ENCODE measurements at places on chromosomes 12 and 14.

- DNase-seq, result no peak
Observed at GRCh38 chr12:2486796-2487195, 308.0 kb upstream of the FKBP4 start.

DNA sequence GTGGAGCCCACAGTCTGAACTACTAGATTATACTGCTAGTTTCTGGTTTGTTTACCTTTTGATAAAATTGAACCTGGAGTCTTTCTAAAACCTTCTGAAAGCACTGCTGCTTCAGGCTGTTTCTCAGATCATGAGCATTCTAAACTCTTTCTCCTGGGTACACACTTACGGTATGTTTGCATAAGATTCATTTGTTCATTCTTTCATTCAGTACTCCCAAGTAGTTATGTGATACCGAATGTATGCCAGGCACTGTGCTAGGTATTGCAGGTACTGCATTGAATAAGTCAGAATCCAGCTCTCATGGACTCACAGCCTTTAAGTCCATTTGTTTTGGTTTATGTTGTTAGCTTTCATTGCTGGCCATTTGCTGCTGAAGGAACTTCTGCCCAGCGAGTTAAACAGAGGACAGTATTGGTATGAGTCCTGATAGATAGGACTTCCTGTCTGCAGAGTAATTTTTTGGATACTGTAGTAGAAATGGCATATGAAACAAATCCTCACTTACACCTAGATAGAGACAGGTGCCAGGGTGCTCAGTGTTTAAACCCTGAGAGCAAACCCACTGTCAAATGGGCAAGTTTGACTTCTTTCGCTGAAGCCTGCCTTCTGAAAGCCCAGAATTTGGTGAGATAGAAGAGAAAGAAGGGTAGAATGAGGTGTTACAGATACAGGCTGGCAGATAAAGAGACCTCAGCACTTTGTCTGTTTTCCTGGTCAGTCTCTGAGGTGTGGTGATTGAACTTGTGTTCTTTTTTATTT is 2.1 kb downstream of the SUSD6 start:
- DNase-seq, result no peak

DNA sequence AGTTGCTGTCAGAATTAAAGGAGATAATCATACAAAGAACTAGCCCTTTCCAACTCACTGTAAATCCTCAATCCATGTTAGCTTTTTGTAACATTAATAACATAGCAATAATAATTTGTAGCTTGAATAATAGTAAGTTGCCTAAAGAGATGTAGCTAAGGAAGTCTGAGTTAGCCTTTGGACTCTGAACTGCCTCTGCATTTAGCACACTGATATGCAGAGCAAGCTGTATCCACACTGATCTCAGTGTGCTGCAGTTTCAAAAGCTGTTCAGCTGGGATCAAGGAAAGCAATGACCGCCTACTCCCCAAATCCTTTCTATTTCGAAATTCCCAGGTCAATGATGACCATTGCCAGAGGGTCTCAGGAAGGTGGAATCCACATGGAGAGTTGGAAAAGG is 99.3 kb upstream of the IFNG-AS1 start:
- DNase-seq, result no peak

DNA sequence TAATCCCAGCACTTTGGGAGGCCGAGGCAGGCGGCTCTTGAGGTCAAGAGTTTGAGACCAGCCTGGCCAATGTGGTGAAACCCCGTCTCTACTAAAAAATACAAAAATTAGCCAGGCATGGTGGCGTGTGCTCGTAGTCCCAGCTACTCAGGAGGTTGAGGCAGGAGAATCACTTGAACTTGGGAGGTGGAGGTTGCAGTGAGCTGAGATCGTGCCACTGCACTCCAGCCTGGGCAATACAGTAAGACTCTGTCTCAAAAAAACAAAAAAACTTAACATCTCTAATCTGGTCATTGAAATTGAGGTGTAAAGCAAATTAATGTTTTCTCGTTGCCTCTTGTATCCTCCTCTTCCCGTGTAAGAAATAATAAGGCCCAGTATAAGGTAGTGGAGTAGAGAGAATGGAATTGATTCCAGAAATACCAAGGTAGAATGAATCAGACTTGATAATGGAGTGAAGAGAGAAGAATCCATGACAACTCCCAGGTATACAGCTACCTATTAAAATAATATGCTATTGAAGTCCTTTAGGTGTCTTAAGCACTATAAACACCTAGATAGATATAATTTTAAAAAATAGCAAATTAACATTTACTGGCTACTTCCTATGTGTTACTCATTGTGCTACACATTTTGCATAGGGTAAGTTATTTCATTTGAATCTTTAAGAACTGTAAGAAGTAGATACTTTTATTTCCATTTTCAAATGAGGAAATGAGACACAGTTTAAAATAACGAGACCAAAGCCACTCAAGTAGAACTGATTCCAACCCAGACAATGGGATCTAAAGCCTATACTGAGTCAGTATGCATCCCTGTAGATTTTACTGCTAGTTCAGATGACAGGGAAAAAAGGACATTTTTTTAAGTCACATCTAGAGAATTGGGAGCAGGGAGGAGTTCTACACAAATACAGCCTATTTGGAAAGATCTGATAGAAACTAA is 23.2 kb downstream of the RAP1B start:
- no peak for DNase-seq

- DNase-seq, result no peak
Observed at GRCh38 chr14:30957813-30958370, 67.6 kb upstream of the AP4S1 start.
